ENCODE measurements at places on chromosomes 11 and 22. TPM values are rescaled to one million over a fixed set of nuclear protein-coding genes. Genes with fewer than 3 reads are reported as not detected.

The RFPL1 gene
- not detected for total RNA-seq

DNA sequence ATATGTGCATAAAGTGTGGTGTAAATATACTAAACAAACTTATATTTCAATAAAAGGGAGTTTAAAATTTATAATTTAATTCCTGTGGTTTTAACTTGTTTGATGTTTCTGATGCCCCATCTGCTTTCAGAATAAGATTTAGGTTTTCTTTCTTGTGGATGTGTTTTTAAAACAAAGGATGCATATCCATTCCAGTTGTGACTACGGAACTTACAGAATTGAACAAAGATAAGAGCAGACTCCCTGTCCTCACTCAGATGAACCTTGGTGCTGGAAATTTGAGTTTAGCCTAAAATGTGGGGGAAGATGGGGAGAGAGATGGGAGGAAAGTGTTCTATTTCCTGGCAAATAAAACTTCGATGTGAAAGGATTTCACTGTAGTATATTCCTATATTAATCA is 2.5 kb downstream of the FJX1 start:
- DNase-seq, result no peak

GRCh38 chr22:45290410-45290936 is 5.7 kb downstream of the UPK3A start:
- DNase-seq, result peak; percentile 64

- no peak for DNase-seq
Observed at GRCh38 chr11:126485986-126486635, 130.6 kb downstream of the ST3GAL4 start.

The OR10A2 gene
- not detected for total RNA-seq

- DNase-seq, result no peak
Observed at GRCh38 chr22:27456696-27457503, 344.7 kb downstream of the MN1 start.

The OR51B5 gene
- total RNA-seq, result 0.35 TPM

- no peak for DNase-seq
Observed at GRCh38 chr22:20624161-20624616, 116.8 kb downstream of the MED15 start.

DNA sequence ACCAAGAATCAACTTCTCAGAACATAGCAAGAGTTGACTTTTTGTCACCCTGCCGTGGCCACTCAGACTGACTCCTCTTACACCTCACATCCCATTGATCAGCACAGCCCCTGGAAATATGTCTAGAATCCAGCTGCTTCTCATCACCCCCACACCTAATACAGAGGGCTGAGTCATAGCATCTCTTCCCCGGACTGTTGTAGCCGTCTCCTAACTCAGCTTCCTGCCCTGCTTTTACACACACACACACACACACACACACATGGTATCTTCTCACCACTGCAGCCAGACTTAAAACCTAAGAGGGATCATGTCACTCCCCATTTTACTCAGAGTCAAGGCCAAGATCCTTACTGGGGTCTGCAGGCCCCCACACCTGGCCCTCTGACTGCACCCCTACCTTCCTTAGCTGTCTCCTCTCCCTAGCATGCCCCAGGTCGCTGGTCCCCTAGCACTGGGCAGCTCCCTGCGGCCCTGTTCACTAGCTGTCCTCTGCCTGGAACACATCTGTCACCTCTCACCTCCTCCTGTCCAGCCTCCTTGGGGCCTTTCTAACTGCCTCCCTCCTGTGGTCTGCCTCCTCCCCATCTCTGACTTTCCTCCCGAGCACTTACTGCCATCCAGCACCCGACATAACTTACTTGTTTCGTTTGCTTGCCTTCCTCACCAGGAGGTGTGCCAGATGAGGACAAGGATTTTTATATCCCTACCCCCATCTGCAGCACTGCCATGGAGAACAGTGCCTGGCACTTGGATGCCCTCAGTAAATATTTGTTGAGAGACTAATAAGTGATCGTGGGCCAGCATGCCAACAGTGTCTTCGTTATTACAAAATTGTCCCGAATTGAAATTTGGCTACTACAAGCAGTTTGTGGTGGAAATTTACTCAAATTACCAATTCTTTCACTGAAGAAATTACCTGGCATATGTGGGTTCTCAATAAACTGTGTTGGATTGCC is 61.9 kb downstream of the BMAL1 start:
- no peak for DNase-seq

GRCh38 chr11:88813233-88813915 is 252.4 kb downstream of the GRM5 start:
- DNase-seq, result no peak

The KCNJ11 gene
- 0.74 TPM for total RNA-seq

DNA sequence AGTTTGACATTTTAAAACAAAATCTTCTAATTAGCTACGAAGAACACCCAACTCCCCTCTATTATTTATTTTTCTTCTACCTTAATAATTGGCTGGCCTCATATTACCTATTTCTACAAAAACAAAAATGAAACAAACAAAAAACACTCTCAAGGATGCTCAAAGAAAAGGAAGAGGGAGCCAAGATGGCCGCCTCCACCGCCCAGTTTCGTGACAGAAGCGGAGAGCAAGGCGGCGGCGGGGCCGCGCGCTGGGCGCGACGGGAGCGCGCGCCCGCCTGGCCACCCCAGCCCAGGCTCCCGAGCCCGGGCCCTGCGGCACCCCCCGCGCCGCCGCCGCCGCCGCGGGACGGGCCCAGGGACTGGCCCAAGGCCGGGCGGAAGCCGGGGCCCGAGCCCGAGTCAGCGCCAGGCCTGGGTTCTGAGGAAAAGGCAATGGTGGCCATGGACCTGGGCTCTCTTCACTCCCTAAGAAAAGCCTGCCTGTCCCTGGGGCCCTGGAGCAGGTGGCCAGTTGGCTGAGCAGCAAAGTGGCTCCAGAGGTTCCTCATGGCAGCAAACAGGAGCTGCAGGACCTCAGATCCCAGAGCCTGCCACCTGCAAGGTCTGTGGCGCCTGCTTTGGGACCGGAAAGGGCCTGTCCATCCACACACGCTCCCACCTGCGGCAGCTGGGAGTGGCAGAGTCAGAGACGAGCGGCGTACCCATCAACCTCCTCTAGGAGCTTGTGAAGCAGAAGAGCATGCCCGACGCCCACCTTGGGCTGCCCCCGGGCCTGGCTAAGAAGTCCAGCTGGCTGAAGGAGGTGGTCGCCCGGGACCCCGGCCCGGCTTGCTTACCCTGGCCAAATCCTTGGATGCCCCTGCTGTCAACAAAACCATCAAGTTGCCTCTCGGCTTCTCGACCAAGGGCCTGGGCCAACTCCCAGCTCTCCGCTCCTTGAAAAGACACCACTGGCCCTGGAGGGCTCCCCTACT is 543.2 kb upstream of the CCDC179 start:
- no peak for DNase-seq

DNA sequence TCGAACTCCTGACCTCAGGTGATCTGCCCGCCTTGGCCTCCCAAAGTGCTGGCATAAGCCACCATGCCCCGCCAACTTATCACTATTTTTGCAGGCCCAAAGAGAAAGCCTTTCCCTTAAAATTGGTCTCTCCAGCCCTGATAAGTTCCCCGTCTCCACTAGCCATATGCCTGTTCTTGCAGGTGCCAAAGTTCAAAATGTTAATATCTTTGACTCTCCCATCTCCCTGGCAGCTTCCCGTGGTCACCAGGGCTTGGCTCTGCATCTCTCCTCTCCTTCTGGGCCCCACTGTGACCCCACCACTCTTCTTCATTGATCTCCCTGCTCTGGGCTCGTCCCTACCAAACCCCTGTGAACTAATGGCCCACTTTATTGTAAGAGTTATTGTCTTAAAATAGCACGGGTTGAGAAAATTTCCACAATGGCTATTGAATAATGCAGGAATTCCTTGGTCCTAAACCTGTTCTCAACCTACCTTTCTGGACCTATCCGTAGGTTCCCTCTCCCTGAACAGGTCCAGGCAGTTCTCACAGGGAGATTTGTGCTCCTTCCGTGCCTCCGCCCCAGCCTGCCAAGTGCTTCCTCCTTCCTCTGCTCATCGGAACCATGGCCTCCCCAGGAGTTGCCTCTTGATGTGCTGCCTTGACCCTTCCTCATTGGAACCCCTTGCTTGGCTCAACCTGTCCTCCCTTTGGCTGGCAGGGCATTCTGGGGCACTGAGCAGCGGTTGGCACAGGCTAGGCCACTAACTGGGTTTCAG is 147.5 kb downstream of the DSCAML1 start:
- DNase-seq, result no peak

GRCh38 chr11:22416462-22416861 is 78.3 kb downstream of the SLC17A6 start:
- DNase-seq, result no peak

Measured in NCI-H460 (cell line).